ENCODE measurements at places on chromosomes 5 and 9. TPM values are rescaled to one million over a fixed set of nuclear protein-coding genes. Genes with fewer than 3 reads are reported as not detected.

The CCNI2 gene
- 55.6 TPM for total RNA-seq

The MCC gene
- total RNA-seq = 0.88 TPM

DNA sequence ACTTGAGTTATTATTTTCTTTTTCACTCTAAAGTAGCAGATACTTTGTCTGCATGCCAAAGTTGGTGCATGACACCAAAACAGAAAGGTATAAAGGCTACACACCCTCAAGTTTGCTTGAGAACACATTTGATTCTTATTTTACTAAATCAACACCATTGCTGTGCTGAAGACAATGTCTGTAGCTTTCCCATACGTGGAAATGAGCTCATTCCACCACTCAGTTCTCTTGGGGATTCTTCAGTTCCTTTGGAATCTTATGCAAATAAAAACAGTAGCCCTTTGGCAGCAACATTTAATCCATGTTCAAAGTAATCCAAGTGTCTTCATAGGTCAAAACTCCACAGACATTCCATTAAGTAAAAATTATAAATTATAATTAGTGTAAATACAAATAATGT is 264.9 kb downstream of the TLE1 start:
- no peak overlapping the region for H3K4me3 ChIP-seq
- no peak overlapping the region for H3K27ac ChIP-seq
- H3K36me3 ChIP-seq = no peaks in the 10 kb centered on the region
- H3K27me3 ChIP-seq = no peaks in the 10 kb centered on the region
- DNase-seq = no peak

DNA sequence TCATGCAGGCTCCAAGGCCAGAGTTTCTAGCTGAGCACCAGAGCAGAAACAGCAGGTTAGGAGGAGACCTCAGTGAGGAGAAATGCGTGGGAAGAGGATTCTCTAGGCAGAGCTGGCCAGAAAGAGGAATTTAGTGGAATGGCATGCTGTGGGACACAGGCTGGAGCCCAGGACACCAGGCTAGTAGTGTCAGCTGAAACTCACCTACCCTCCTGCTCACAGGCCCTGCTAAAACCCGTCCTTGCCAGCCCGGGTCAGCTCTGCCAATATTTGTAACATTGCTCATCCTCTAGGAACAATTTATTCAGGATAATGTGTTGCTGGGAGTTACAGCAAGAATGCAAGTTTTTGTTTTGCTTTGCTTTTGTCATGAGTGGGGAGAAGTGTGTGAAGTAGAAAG is 40.2 kb upstream of the AGXT2 start:
- H3K27me3 ChIP-seq = peaks cover 7% of the 10 kb centered on the region
- no peak overlapping the region for H3K27ac ChIP-seq
- no peak overlapping the region for H3K4me3 ChIP-seq
- no peak for DNase-seq

- no peak for DNase-seq
- H3K36me3 ChIP-seq = no peaks in the 10 kb centered on the region
- H3K27me3 ChIP-seq = no peaks in the 10 kb centered on the region
- no peak overlapping the region for H3K4me3 ChIP-seq
- H3K4me1 ChIP-seq = no peaks in the 10 kb centered on the region
- H3K27ac ChIP-seq = no peak overlapping the region
Observed at GRCh38 chr5:17000291-17000939, 64.3 kb upstream of the MYO10 start.

- H3K27ac ChIP-seq = peak overlapping the region; percentile 86
- DNase-seq = no peak
- H3K36me3 ChIP-seq = no peaks in the 10 kb centered on the region
- no peak overlapping the region for H3K4me3 ChIP-seq
- H3K27me3 ChIP-seq = peaks cover 3% of the 10 kb centered on the region
Observed at GRCh38 chr9:99181206-99181605, 40.5 kb downstream of the ALG2 start.
